ENCODE measurements at places on chromosomes 7 and 10.

- no peak for DNase-seq
Observed at GRCh38 chr10:71191551-71192076, 20.8 kb upstream of the UNC5B start.

DNA sequence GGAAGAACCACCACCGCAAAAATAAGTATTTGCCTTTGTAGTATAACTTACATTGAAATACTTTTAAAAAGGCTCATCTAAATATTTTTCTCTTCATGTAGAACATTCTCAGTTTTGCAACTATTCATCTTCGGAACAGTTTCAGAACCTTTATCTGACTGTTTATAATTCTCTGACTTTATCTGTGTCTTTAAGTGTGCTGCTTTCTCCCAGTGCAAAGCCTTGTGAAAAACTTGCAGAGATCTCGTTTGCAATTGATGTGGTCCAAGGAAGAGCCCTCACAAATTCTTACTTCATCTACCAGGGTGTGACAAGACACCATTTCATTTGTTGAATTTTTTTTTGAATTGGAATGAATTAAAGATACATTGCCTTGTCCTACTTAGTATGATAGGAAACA, 186.4 kb downstream of the DKK1 start:
- DNase-seq: no peak

DNA sequence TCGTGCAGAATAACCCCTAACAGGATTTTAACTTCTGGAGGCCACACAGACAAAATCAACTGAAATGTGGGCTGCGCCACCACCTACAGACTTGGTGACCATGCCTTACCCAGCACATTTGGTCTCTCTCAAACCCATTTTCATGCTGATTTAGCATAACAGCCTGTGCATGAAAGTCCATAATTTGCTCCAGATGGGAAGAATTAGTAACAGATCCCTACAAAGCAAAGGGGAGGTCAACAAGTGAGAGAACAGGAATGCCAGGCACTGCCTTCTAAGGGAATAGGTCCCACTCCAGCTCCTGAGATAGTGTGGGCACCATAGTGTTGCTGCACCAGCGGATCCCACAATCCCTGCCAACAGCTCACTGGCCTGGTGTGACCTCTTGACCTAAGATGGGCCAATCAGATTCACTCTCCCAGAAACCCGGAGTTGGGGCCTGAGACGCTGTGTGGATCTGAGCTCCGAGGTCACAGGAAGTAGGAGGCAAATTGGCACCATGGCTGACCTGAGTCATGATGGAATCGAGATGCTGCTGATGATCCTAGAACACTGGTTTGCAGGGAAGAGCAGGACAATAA, 32.4 kb downstream of the SLIT1 start:
- DNase-seq: no peak

GRCh38 chr10:111425459-111425858, 348.6 kb downstream of the ADRA2A start:
- no peak for DNase-seq

- no peak for DNase-seq
Observed at GRCh38 chr10:60614363-60614762, 163.9 kb upstream of the CDK1 start.

- peak; percentile 12 for DNase-seq
Observed at GRCh38 chr7:35036361-35037171, 719 bp downstream of the DPY19L1 start.

DNA sequence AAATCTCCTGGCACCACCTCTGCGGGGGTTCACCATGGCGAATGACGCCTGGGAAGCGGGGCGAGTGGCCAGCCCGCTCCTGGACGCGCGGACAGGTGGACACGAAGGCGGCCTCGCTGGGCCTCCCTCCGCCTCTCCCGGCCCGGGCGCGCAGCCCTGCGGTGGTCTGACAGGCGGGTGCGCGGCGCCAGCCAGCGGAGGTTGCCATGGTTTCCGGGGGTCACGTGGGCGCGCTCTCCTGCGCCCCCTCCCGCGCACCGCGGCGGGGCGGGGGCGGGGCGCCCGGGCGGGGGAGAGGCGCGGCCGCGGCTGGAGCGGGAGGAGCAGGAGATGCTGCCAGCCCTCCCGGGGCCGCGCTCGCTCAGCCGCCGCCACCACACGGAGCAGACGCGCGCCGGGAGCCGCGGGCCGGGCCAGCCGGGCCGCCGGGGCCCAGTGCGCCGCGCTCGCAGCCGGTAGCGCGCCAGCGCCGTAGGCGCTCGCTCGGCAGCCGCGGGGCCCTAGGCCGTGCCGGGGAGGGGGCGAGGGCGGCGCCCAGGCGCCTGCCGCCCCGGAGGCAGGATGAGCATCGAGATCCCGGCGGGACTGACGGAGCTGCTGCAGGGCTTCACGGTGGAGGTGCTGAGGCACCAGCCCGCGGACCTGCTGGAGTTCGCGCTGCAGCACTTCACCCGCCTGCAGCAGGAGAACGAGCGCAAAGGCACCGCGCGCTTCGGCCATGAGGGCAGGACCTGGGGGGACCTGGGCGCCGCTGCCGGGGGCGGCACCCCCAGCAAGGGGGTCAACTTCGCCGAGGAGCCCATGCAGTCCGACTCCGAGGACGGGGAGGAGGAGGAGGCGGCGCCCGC, at the start of gene PRKAR2B:
PRKAR2B (plus strand) TSS at position 359 of the 848 bp plus-strand sequence; CDS start at position 562, 203 bp downstream.
- peak; percentile 25 for DNase-seq

DNA sequence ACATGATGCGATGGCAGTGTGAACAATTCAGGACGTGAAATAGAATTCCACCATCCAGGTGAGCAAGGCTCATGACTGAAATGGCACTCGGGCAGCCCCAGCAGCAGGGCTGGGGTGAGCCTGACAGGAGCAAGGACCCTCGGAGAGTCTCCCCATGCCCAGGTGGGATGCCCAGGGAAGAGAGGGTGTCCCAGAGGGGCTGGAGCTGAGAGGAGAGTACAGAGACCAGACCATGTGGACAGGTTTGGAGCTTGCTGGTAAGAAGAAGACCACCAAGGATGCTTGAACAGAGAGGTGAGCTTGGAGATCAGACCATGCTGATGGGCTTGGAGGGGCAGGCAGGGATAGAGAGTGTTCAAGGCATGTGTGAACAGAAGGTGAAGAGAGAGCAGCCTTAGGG, 83.3 kb downstream of the RAMP3 start:
- DNase-seq: no peak

GRCh38 chr7:13240349-13240748, 552.9 kb downstream of the ARL4A start:
- DNase-seq: no peak

- no peak for DNase-seq
Observed at GRCh38 chr10:55227967-55228366, 426.9 kb upstream of the PCDH15 start.

GRCh38 chr10:126730856-126731609, 60.5 kb upstream of the C10orf90 start:
- no peak for DNase-seq

GRCh38 chr7:88020953-88021665, 87.1 kb downstream of the ADAM22 start:
- no peak for DNase-seq

- no peak for DNase-seq
Observed at GRCh38 chr7:80907141-80907601, 11.7 kb downstream of the SEMA3C start.

GRCh38 chr7:149635561-149636329, 137.6 kb downstream of the ZNF467 start:
- no peak for DNase-seq

- DNase-seq: no peak
Observed at GRCh38 chr10:118102121-118102520, 55.4 kb upstream of the RAB11FIP2 start.

DNA sequence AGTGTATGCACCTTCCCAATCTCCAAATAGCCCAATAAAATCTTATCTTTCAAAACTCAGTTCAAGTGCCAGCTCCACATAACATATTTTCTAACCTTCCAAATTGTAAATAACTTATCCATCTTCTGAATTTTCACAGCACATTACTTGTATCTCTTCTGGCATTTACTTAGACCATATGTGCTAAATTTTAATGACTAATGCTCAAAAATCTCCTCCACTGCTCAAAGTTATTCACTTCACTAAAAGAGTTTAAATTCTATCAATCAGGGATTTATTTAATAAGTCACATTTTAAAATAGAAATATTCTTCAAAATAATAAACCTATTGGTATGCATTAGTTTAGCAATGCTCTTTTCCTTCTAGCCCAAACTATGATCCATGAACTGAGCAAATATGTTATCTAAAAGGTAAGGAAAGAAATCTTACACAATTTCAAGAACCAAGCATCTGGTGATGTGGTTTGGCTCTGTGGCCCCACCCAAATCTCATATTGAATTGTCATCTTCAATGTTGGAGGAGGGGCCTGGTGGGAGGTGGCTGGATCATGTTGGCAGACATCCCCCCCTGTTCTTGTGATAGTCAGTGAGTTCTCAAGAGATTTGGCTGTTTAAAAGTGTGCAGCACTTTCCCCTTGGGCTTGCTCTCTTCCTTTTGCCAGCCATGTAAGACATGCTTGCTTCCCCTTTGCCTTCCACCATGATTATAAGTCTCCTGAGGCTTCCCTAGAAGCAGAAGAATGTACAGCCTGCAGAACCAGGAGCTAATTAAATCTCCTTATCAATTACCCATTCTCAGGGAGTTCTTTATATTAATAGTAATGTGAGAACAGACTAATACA, 28.1 kb upstream of the GPR22 start:
- DNase-seq: no peak

GRCh38 chr7:128124786-128125185, 93.5 kb upstream of the LRRC4 start:
- DNase-seq: no peak

DNA sequence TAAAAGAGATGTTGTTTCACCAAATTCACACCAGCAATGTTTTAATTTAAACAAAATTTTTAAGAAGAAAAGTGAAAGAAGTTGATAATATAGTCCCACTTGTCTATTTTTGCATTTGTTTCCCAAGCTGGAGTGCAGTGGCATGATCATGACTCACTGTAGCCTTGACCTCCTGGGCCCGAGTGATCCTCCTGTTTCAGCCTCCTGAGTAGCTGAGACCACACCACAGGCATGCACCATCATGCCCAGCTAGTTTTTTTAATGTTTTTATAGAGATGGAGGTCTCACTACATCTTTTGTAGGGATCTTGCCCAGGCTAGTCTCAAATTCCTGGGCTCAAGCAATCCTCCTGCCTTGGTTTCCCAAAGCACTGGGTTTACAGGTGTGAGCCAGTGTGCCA, 14.1 kb upstream of the NDUFA5 start:
- no peak for DNase-seq

- no peak for DNase-seq
Observed at GRCh38 chr10:75228834-75229233, 6.9 kb downstream of the COMTD1 start.

- no peak for DNase-seq
Observed at GRCh38 chr10:71635251-71635866, 84.2 kb downstream of the C10orf105 start.

DNA sequence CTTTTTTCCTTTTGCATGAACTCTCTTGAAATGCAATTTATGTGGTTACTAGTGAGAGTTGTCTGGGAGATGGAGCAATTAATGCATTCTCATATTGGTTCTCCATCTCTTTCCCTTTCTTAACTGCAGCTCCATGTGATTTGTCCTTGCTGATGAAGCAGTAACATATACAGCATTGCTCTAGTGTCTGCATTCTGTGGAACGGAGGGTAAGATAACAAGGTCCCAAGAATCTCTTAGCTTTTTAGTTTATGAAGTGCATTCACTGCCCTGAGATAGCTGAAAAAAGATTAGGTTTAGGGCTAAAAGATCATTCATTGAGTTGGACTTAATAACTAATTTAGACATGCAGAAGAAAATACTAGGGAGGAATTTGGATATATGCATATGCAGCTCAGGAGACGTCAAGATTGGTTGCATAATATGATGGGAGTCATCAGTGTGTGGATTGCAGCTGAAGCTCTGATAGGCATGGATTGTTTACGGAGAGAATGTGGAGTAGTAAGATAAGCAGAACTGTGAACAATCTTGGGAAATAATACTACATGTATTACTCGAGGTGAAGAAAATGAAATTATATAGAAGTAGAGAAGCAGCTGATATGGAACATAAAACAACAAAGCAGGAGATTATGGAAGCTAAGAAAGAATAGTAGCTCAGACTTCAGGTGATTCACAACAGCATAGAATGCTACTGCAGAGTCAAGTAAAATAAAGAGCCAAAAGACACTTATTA, 404.7 kb downstream of the ARL4A start:
- no peak for DNase-seq

DNA sequence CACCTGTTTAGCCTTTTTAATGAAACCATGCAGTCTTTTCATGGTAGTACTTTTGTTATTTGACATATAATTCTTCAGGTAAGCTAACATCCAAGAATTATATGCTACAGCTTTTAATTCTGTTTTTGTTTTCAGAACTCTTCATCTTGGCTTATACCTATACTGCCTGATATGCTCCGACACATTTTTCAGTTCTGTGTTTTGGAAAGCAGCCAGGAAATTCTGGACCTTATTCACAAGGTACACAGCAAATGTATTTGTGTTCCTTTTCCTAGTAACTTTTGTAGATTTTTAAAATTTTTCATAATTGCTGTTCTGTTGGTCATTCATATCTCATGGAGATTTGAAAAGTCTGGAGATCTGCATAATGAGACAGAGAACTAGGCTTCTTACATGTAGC, 56.7 kb downstream of the BTAF1 start:
- no peak for DNase-seq

GRCh38 chr7:131097662-131098376, 229.9 kb upstream of the MKLN1 start:
- no peak for DNase-seq

Measured in stimulated activated CD4-positive, alpha-beta T cell treated with anti-CD3 and anti-CD28 coated beads, TNF-alpha, amount 100 ng/mL, for 1 hour (primary cell).